ENCODE measurements at places on chromosomes 13 and 19. TPM values are rescaled to one million over a fixed set of nuclear protein-coding genes. Genes with fewer than 3 reads are reported as not detected.

DNA sequence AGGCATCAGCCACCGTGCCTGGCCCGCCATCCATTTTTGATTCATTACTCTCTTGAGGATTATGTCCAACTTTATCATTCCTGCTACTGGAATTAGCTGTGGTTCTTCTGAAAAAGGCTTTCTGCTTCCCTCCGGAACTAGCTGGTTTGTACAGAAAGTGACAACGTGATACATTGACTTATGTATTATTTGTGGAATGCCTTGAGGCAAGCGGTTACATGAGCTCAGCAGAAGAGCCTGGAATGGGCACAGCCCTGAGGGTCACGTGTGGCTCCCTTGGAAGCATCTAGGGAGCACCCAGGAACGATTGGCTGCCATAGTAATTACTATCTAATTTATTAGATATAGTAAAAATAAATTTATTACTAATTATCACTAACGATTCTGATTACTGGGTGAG is 14.4 kb upstream of the RETN start:
- no peak for DNase-seq

Gene HRC
- total RNA-seq = not detected

DNA sequence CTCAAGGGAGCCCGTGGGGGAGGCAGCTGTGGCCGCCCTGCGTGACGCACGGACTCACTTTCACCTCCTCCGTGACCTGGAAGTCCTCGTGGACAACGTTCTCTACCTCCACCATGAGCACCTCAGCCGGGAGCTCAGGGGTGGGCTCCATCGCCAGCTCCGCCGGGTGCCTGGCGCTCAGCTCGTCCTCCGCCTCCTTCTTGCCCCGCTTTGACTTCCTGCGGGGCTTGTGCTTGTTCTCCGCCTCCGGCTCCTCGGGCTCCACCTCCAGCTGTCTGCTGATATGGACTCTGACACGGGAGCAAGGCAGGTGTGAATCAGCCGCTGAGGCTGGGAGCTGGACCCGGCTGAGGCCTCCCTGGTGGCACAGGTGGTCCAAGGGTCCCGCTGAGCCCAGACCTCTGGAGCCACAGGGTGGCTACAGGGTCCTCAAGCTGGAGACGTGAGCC is 8.2 kb downstream of the LONP1 start:
- no peak for DNase-seq

Gene ITGBL1
- total RNA-seq = 5.8 TPM

Gene C19orf18
- not detected for total RNA-seq

DNA sequence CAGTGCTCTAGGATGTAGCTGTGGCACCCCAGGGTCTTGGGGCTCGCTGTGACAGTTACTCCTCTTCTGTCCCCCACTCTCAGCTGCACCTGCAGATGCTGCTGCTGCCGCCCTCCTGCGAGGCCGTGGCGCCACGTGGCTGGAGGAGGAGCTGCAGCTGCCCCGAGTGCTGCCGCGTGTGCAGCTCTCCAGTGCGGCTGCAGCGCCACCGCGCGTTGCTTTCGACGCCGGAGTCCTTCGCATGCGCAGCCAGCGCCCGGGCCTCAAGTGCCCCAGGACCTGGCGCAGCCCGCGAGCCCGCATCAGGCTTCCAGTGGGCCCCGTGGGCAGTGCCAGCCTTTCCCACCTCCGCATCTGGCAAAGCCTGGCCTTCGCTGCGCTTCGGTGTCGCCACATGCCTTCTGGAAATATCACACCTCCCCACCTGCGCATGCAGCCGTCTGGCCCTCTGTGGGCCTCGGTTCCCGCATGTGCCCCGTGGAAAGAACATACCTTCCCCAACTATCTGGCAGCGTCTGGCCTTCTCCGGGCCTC is 692 bp upstream of the ZNF580 start:
- DNase-seq = peak; percentile 71

Gene CEACAM16
- not detected for total RNA-seq
